ENCODE measurements at places on chromosomes 3 and 15.

GRCh38 chr15:70146162-70146561, 48.4 kb upstream of the TLE3 start:
- no peak for DNase-seq

- no peak for DNase-seq
These were observed 725.3 kb upstream of the CFAP20DC start for GRCh38 chr3:59775106-59775505.

DNA sequence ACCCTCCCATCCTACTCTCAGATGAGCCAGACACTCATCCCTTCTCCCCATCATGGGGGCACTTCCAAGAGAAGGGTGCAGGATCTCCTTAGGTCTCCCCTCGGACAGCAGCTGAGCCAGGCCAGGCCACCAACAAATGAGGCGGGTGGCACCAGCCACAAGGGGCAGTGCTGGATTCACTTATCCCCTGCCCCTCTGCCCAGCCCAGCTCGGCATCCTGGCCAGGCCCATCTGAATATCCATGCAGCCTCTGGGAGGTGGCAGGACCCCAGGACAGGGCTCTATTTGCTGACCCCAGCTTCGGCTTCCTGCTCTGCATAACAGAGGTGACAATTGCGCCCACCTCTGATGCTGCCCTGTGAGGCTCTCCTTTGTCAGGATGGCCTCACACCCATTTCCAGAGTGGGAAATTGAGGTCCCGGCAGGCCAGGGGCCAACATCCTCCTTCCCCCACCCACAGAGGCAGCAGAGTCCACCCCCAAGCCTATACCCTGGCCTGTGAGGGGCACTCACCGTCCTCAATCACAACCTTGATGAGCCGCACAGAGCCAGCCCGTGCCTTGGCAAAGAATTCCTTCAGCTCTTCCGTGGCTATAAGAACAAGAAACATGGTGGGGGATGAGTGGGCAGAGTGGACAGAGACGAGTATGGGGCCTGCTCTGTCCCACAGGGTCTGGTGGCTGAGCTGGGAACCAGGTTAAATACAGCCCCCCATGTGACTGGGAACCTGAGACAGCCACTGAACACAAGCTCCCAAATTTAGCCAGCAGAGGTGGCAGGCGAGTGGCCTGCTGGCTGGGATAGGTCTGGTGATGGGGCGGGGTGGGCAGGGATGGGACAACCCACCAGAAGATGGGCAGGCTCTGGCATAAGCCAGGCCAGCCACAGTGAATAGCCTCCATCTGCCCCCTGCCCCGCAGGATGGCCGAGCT, 4.2 kb downstream of the TWF2 start:
- DNase-seq = no peak

DNA sequence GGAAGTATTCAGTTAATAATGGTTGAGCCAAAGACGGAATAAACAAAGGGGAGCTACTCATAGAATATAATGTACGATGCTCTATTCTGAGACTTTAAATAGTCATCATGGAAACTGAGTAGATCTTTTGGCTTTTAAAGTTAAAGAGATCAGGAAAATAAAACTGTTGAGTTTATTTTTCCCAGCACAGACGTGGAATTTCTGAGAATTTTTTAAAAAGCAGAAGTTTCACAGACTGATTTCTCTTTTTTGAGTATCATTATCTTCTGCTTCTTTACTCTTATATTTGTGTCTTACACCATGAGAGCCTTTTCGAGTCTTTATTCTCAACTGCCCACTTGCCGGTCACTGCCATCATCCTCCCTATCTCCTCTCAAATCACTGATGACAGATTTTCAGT, 13.2 kb downstream of the P2RY14 start:
- no peak for DNase-seq

GRCh38 chr15:77457905-77458265, 37.2 kb downstream of the HMG20A start:
- no peak for DNase-seq

DNA sequence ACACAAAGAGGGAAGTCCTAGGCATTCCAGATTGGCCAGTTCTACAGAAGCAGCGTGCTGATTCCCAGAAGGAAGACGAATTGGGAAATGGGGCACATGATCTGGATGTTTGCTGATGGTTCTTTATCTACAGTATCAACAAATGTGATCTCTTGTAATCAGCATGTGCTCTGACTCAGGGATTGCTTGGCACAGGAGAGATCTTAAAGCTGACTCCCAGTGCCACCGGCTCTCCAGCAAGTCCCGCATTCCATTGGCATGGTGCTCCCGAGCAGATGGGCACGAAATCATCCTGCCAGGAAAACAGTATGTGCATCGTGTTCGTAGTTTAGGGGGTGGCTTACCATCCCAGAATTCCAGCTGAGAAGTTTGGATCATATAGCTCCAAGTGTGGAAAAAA, 259.9 kb upstream of the NR2F2 start:
- DNase-seq = no peak

- DNase-seq = no peak
These were observed 26.5 kb downstream of the LYSMD4 start for GRCh38 chr15:99706557-99707303.

DNA sequence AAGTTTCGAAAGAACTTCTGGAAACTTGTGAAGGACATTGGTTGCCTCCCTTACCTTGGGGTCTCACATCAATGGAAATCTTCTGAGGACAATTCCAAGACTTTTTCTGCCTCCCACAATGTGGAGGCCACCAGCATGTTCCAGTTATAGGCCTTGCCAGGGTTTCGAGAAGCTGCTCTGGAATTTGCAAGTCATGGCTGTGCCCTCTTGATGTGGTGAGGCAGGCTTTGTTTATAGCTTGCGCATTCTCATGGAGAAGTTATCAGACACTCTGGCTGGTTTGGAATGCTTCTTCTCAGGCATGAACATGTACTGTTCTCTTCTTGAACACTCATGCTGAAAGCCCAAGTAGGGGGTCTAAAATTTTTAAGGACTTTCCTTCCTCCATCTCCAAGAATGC, 4.1 kb downstream of the CXCR6 start:
- DNase-seq = no peak

- DNase-seq = no peak
These were observed 10.2 kb downstream of the SNRK start for GRCh38 chr3:43296565-43296964.

- DNase-seq = no peak
These were observed 260.5 kb upstream of the TPRG1 start for GRCh38 chr3:188911026-188911850.

GRCh38 chr3:139794469-139795265, 116.9 kb upstream of the NMNAT3 start:
- DNase-seq = no peak

GRCh38 chr3:132433121-132433520, 15.8 kb downstream of the DNAJC13 start:
- DNase-seq = no peak

GRCh38 chr3:44576613-44577012, 8.2 kb upstream of the ZNF660 start:
- DNase-seq = no peak

DNA sequence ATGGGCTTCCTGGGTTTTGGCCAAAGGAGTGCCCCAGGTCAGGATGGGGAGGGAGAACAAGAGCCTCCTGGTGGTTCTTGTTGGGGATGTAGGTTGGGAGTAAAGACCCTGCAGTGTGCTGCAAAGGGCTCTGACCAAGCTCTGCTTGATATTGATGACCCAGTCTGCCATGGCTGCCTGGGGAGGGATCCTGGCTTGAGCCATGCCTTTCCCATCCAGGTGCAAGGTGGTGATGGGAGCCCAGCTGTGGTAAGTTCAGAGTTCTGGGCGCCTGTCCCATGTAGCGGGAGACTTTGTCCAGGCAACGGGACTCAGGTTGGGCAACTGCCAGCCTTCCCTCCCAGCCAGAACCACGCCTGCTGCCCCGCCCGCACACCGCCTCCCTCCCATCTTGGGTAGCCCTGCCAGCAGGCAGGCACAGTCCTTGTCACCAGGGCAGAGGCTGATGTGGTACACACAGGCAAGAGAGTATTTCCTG, 2.6 kb downstream of the GNAI2 start:
- DNase-seq = peak; percentile 98

DNA sequence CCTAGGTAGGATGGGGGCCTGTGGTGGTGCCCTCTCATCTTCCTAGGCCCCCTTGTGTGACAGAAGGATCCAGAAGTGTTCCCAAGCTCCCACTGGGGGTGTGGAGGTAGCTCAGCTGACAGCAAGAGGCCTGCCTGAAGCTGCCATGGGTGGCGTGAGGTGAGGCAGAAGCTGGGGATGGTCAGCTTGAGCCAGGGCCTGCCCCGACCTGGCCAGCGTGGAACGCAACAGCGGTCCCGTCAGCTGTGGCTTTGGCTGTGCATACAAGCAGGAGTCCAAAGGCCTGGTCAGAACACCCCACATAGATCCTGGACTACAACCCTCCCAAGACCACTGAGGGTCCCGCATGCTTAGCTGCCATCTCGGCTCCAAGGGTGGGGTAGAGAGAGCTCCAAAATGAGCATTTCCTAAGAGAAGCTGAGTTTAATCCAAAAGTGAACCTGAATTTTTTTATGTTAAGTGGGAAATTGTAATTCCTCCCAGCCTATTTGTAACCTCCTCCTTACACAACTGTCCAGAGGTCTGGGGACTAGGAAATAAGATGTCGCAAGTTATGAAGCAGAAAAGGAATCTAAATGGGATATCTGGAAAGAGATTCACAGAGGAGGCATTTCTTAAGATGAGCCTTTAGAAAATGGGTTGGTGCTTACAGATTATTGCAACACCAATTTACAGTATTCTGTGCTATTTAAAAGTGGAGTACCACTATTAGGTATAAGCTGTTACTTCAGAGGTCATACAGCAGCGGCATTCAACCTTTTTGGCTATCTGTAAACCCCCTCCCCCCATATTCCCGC, 9.9 kb upstream of the PLA2G4D start:
- no peak for DNase-seq

GRCh38 chr15:101042320-101042719, 123.2 kb downstream of the LRRK1 start:
- DNase-seq = peak; percentile 32

DNA sequence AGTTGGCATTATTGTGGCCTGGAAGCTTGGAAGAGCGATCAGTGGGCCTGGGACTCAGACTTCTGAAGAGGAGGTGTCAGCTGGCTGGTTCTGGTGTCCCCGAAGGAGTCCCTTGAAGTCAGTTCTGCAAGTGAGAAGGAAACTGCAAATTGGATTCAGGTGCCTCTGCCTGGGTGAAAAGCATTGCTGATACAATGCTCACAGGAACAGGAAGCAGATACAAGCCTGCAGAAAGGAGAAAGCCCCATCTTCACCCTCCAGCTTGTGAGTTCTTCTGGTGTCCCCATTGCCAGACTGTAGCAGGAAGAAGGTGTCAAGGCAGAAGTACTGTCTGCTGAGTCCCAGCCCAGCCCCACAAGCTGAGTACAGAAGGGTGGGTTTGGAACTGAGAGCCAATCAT, 271.3 kb downstream of the PLOD2 start:
- DNase-seq = no peak

DNA sequence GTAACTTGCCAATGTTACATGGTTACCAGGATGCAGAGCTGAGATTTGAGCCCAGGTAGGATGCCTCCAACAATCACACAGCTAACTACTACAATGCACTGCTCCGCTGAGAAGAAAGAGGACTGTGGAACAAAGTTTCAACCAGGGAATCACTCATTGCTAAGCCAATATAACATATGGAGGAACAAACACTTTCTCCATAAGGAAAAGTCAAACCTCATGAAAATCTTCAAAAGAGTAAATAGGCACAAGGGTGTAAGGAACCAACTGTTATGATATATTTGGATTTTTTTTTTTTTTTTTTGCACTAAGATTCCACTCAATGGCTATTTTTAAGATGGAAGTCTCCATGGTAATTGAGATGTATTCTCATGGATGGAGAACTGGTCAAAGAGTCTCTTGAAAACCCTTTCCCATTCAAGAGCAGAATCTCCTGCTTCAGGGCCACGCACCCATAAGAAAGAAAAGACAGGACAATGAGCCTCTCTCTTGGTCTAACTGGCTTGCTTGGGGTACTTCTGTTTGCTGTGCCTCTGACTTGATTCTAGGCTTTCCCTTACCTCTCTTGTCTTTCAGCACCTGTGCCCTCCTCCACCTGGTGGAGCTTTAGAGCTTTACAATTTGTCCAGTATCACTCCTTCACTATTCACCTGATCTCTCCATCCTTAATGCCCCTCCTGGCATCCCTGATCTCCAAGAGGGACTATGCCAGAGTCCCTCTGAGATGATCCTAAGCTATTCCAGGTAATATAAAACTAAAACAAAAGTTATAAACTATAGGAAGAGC, 252.8 kb downstream of the NTRK3 start:
- no peak for DNase-seq

GRCh38 chr3:141643391-141643790, 94.7 kb upstream of the RNF7 start:
- DNase-seq = no peak

GRCh38 chr15:57589754-57590153, 1.9 kb upstream of the MYZAP start:
- no peak for DNase-seq

DNA sequence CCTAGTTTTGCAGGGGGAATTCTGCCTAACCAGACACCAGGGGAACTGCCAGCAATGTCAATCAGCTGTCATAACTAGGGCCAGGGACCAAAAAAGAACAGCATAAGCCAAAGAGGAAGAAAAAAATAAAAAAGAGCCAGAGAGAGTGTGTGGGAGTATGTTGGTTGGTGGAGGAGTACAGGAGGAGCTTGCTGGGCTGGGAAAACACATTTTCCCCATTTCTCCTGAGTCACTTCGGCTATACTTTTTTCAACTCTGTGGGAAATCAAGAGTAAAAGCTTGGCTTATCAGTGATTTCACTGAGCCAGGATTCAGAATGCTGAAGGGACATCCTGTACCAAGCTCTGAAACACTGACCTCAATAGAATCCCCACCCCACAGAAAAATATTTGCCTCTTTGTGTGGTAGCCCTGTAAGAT, 144.7 kb upstream of the DPH6 start:
- no peak for DNase-seq

DNA sequence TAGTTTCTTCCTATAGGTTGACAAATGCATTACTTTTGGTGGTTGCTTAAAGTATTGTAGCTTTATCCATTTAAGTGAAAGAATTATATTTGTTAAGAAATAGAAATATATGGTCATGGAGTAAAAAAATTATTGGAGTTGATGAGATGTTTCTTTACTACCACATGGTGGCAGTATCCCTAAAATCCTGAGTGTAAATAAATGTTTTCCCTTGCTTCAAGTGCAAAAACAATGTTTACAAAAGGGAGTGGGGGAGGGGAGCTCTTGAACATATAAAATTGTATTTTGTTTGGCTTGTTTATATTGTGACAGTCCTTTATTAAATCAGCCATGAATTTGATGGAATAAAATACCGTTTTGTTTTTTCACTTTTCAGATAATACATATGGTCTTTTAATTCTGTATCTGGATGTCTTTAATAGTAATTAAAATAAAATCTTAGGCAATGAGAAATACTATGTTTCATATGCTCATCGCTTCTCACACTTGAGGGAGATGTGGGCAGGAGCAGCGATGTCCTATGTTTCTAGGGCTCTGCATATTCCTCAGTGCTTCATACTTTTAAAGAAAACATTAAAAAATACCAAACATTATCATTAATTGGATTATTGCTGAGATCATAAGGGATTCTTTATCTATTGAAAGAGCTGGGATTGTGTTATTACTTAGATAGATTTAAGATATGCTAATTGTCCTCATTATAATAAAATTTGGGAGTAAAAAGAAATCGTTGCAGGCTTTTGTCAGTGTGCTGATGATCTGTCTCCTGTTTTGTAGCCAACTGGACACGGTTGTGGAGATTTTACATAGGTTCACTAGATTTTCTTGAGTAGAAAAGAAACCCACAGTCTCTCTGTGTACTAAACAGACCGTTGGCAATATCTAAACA, 349.7 kb downstream of the TUSC7 start:
- DNase-seq = no peak
